ENCODE measurements at places on chromosomes 7 and 10. TPM values are rescaled to one million over a fixed set of nuclear protein-coding genes. Genes with fewer than 3 reads are reported as not detected.

DNA sequence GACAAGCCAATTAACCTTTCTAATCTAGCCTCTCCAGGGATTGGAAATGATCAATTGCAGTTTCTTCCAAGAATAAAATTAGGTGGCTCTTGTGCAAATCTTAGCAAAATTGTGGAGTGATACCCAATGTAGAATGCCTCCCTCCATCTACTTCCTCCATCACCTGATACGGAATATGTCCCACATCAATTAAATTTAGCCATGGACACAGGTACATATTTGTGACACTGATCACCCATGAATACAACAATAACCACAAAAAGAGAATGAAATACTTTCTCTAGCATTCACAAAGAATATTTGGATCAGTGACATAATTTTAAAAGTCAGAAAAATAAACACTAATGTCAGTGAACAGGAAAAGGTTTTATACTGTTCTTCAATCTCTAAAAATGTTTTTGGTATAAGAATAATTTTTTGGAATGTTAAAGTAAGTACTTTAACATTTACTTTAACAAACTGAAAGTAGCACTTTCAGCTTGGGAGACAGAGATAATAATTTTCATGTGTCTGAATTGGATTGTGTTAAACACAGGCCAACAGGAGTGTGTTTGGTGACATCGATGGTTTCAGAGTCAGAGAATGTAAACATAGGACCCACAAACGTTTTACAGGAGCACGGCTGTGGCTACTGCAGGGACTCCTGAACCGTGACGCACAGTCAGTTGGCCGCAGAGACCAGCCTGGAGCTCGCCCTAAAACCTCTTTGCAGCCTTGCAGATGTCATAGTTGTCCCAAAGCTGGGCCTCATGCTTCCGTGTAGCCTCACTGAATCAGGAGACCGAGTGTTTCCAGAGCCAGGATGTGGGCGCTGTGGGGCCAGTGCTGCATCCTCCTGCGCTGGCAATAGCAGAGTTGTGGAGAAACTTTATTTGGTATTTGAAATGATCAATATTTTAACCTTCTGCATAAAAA lies 7.2 kb downstream of the RBM20 start:
- no peak for DNase-seq

GRCh38 chr10:100520811-100521210 lies 1.1 kb upstream of the SEC31B start:
- DNase-seq = no peak

- DNase-seq = no peak
These were observed 79.2 kb downstream of the ABCA13 start for GRCh38 chr7:48250441-48250951.

- DNase-seq = no peak
These were observed 95.5 kb downstream of the MAP3K8 start for GRCh38 chr10:30529373-30529998.

DNA sequence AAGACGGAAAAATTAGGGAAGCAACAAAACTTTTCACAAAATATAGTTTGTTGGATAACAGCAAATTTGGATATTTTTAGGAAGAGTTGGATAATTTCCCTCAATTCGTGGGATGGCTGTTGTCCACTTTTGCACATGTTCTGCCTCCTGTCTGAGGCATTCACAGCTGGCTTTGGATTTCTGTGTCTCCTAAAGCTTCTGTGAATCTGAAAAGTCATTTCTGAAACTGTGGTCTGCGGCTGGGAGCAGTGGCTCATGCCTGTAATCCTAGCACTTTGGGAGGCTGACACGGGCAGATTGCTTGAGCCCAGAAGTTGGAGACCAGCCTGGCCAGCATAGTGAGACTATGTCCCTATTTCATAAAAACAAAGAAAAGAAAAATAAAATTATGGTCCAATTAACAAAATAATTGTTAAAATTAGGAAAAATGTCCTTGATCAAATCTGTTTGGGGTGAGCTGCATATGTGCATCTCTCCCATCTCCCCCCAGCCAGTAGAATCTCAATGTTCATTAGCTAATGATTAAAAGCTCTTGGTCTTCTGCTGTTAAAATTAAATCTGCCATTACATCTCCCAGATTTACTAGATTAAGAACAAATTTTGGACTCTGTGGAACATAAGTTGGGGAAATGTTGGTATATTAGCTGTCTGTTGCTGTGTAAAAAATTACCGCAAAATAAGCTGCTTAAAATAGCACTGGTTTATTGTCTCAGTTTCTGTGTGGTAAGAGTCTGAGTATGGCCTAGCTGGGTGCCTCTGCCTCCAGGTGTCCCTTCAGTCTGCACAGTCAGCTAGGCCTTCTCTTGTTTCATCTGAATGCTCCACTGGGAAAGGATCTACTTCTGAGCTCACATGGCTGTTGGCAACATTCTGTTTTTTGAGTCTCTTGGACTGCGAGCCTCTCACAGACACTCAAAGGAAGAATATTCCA lies 332.0 kb upstream of the FZD1 start:
- no peak for DNase-seq

The FAM131B gene
- polyA plus RNA-seq = 2.3 TPM

The ZNF804B gene
- polyA plus RNA-seq = 0.35 TPM

The ZYX gene
- 107 TPM for polyA plus RNA-seq

The NUDT5 gene
- 84.3 TPM for polyA plus RNA-seq

The MNX1 gene
- polyA plus RNA-seq = 0.18 TPM

The FKBP6 gene
- 0.56 TPM for polyA plus RNA-seq

Data from renal pelvis (tissue), 12 donors.